ENCODE measurements at places on chromosomes 2 and 18.

DNA sequence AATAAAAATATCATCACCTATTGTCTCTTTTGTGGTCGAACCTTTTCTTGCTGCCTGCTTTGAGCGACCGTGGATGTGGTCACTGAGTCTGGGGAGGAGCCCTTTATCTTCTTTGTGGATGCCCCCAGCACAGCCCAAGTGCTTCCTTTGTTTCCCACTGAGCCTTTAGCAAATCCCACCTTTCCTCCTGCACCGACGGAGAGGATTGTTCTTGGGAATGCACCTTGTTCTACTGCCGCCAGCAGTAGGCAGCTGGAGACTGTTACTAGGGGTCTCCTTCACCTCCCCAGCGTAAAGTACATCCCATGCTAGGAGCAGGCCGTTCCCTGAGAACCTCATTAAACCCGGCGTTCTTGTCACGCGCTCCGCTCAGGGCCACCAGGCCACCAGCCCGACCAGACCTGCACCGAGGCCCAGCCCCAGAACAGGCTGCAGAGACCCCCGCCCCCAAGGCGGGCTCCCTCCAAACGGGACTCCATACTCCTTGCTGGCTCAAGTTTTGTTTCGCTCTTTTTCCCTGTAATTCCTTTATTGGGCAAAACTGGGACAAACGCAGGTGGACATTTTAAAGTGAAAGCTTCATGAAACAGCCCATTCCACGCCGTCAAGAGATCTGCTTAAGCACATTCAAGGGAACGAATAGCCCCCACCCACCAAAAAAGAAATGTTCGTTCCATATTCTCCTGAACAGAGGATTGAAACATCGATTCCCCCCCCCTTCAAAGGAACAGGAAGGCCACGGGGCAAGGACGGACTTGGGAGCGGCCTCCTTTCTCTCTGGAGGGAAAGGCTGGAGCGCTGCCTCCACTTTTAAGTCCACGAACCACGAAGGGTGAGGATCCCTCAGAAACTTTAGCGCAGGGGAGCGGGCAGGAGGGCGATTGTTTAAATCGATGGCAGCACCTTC lies 1.1 kb upstream of the MAT2A start:
- DNase-seq = no peak

GRCh38 chr2:226687641-226688253 lies 111.9 kb downstream of the IRS1 start:
- DNase-seq = no peak

GRCh38 chr18:76544511-76545345 lies 49.7 kb upstream of the ZNF516 start:
- DNase-seq = no peak

GRCh38 chr2:185144159-185144919 lies 546.0 kb downstream of the ZNF804A start:
- no peak for DNase-seq

DNA sequence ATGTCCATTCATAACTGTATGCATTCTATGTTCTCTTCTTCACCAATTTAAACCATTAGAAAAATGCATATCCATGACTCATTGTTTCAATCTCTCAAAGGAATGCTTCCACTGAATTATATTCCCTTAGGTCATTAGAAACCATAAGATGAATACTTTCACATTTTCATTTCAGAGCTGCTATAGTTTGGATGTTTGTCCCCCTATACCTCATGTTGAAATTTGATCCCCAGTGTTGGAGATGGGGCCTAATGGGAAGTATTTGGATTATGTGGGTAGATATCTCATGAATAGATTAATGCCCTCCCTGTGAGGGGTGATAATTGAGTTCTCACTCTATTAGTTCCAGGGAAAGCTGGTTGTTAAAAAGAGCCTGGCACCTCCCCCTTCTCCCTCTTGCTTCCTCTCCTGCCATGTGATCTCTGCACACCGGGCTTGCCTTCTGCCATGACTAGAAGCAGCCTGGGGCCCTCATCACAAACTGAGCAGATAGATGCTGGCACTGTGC lies 35.7 kb downstream of the THUMPD2 start:
- no peak for DNase-seq

- no peak for DNase-seq
Measured at GRCh38 chr2:20540587-20541293, 93.9 kb downstream of the RHOB start.

DNA sequence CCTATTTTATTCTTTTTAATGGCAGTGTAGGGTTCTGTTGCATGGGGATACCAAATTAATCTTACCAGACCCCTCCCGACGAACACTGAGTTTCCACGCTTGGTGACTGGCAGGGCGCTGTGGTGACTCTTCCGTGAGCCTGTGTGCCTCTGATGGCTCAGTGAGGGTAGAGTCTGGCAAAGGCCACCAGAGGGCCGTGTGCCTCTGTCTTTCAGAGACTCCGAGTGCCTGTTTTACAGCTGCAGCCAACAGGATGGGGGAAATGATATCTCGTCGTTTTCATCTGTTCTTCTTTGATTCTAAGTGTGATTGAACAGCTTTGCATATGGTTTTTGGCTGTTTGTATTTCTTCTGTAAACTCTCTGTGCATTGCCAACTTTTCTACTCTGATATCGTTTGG lies 99.8 kb downstream of the ZNF236 start:
- peak; percentile 16 for DNase-seq

DNA sequence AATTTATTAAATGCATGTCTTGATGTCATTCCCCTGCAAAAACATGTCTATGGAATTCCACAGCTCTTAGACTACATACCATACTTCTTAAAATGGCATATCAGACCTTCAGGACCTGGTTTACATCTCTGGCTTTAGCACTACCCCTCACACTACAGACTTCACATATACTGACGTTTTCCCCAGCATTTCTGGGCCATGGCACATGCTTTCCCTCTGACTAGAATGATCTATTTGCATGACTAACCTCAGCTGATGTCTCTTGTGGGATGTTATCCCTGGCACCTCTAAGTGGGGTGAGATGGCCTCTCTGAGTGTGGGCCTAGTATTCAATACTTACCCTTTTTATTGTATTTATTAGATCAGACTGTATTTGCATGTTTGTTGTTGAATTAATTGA lies 381.6 kb downstream of the ERBB4 start:
- DNase-seq = no peak

GRCh38 chr2:190338453-190338852 lies 4.9 kb upstream of the INPP1 start:
- no peak for DNase-seq

GRCh38 chr18:61929881-61930640 lies 37.3 kb upstream of the RNF152 start:
- no peak for DNase-seq

DNA sequence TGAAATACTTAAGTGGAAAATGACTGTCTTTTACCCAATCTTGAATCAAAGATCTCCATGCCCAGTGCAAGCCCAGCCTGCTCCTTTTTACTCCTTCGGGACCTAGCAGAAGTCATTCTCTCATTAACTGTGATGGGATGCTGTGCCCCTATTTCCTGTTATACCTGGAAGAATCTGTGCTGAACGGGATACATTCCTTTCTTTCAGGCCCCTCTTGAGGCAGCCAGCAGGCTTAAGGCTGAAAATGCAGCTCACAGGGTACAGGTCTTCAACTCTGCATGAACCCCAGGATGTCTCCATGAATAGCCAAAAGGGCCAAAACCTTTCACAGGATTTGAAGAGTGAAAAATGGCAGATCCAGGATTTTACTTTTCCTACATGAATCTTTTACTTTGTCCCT lies 784.8 kb upstream of the KLHL29 start:
- no peak for DNase-seq

GRCh38 chr2:72153026-72153791 lies 5.5 kb upstream of the CYP26B1 start:
- no peak for DNase-seq

GRCh38 chr2:232389327-232389726 lies 10.8 kb downstream of the ALPP start:
- DNase-seq = no peak

- peak; percentile 92 for DNase-seq
Measured at GRCh38 chr2:237691908-237692600, 64.7 kb downstream of the LRRFIP1 start.

GRCh38 chr2:10431797-10432196 lies 16.3 kb downstream of the ODC1 start:
- DNase-seq = no peak

DNA sequence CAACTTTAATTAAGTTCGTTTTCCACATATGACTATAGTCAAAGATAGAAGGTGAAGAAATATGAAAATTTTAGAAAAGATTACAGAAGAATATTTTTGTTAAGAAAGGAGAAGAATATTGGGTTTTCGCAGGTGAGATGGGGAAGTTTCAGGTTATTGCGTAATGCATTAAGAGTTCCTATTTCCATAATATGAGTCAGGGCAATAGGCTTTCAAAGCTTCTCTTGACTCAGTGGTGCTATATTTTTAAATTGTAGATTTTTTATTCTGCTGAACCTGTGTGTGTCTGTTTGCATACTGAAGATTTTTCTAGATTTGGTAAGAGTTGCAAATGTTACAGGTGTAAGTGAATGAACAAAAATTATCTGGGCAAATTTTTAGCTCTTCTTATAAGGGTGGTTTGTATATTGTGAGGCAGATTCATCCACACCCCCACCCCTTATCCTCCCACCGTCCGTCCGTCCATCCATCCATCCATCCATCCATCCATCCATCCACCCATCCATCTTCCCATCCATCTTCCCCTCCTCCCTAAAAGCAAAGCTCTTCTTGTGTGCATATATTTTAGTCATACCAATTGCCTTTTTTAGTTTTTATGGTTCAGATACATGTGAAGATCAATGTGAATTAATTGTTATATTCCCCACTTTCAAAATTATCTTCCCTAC lies 69.6 kb downstream of the MYO1B start:
- no peak for DNase-seq

DNA sequence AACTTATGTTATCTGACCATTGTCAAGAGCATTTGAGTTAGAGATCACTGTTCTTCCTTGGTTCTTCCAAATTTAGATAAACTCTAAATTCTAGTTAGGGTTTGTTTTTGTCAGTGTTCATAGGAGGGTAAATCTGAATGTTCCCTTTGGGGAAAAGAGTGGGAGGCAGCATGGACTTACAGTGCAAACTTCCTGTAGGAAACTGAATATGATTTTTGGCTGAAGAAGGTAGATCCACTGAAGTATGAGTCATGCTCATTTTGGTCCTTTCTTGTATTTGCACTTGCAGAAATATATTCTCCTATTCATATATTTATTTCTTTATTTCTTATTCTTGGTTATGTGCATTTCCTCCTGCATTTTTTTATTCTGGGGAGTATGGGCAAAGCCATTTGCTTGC lies 27.3 kb downstream of the CCDC85A start:
- DNase-seq = no peak

DNA sequence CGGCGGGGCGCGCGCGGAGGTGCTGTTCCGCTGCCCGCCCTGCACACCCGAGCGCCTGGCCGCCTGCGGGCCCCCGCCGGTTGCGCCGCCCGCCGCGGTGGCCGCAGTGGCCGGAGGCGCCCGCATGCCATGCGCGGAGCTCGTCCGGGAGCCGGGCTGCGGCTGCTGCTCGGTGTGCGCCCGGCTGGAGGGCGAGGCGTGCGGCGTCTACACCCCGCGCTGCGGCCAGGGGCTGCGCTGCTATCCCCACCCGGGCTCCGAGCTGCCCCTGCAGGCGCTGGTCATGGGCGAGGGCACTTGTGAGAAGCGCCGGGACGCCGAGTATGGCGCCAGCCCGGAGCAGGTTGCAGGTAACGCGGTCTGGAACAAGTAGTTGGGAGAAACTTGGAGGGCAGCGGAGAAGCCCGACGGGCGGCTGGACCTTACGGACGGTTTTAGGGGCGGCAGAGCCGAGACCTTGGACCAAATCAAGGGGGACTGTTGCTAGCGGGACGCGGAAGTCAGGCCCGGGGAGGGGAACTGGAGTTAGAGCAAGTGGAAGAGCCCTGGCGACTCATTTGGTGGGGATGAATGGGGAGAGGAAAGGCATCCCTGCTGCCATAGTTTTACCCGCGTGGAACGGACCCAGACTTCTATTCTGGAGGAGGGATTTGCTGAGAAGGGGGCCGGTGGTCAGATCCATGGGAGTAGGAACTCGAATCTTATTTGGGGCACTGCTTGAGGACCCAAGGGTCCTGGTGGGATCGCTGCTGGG lies 573 bp downstream of the IGFBP2 start:
- DNase-seq = no peak

DNA sequence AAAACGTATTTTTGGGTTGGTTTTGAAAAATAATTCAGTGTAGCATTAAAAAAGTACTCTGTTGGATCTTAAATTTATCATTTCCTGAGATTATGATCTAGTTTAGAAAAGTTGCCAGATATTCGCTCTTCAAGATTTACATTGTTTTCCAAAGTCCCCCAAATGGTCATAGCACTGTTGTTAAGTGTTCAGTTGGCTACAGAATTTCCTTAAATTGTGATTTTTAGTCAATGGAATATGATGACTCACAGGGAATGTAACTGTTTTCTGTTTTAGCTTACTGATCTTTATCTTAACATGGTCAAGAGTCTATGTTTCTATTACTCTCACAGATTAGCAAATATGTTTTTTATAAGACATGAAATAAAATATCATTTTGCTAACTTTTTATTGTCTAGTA lies 23.2 kb downstream of the PLCL1 start:
- no peak for DNase-seq

- no peak for DNase-seq
Measured at GRCh38 chr18:48795696-48796095, 155.1 kb downstream of the SMAD7 start.

GRCh38 chr18:47110492-47111274 lies 39.6 kb downstream of the HDHD2 start:
- DNase-seq = no peak

GRCh38 chr2:138470941-138471340 lies 30.6 kb upstream of the SPOPL start:
- DNase-seq = no peak

DNA sequence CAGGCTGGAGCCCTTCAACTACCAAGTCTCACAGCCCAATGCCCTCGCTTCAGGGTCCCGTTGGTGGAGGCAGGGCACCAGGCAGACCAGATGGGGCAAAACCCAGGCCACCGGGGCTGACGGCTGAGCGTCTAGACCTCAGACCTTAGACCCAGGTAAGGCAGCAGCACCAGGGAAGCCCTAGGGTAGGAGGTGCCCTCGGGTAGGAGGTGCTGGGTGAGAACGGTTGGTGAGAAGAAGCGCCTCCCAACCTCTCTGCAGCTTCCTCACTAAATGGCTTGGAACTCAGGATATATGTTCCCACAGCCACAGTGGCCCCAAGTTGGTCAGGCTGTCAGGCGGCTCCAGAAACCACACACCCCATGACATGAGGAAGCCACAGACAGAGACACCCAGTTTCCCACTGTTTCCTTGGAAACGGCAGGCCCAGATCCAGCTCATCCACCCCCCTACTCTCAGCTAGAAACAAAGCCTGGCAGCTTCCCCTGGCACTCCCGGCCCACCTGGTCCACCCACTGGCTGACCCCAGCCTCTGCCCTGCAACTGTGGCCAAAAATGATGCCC lies 13.1 kb upstream of the MLPH start:
- no peak for DNase-seq

- no peak for DNase-seq
Measured at GRCh38 chr18:25495606-25496005, 143.6 kb upstream of the ZNF521 start.

- DNase-seq = no peak
Measured at GRCh38 chr2:116749994-116750393, 1064.5 kb upstream of the DDX18 start.

DNA sequence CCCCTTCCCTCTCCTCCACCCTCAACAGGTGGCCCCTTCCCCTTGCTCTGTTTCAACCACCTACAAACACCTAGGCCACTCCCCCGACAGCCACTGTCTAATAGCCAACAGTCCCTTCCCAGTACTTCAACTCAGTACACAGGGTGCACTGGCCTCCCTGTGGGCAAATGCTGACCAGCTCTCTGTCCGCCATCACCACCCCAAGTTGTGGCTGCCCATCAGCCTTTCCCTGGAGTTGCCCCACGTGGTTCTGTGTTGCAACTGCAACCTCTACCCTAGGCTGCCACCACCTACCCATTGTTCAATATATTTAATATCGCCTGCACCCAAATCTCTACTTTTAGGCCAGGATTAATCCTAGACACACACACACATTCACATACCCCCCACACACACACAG lies 173.5 kb downstream of the MREG start:
- DNase-seq = no peak
